Activated naive CD8-positive, alpha-beta T cell treated with anti-CD3 and anti-CD28 coated beads, Interleukin-2, amount 50 U/mL, for 16 hours (primary cell): ENCODE measurements at places on chromosomes 1 and 21.

DNA sequence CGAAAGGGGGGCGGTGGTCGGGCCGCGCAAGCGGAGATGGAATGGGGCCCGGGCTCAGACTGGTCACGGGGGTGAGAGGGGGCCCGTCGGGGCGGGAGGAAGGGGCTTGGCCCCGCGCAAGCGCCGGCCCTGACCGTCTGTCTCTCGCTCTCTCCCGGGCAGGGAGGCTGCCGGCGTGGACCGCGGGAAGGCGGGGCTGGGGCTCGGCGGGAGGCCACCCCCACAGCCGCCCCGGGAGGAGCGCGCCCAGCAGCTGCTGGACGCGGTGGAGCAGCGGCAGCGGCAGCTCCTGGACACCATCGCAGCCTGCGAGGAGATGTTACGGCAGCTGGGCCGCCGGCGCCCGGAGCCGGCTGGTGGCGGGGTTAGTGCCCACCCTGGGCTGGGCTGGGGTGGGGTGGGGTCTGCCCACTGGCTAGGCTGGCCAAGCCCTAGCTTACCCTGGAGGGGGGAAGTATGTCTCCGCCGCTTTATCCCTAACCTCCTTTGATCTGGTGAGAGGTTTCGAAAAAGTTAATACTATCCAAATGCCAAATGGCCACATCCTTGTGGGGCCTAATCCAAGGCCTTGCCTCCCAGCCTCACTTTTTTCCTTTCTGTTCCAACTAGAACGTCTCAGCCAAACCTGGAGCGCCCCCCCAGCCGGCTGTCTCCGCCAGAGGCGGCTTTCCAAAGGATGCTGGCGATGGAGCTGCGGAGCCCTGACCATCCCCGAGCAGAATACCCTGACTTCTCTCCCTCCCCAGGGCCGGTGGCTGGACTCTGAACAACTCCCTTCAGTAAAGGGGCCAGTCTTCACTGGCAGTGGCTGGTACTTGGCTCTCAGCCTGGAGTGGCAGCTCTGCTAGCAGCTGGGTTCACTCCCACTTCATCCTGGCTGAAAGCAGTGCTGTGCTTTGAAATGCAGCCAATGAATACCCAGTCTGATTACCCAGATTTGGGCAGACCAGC is 636 bp upstream of the YRDC start:
- DNase-seq: no peak

DNA sequence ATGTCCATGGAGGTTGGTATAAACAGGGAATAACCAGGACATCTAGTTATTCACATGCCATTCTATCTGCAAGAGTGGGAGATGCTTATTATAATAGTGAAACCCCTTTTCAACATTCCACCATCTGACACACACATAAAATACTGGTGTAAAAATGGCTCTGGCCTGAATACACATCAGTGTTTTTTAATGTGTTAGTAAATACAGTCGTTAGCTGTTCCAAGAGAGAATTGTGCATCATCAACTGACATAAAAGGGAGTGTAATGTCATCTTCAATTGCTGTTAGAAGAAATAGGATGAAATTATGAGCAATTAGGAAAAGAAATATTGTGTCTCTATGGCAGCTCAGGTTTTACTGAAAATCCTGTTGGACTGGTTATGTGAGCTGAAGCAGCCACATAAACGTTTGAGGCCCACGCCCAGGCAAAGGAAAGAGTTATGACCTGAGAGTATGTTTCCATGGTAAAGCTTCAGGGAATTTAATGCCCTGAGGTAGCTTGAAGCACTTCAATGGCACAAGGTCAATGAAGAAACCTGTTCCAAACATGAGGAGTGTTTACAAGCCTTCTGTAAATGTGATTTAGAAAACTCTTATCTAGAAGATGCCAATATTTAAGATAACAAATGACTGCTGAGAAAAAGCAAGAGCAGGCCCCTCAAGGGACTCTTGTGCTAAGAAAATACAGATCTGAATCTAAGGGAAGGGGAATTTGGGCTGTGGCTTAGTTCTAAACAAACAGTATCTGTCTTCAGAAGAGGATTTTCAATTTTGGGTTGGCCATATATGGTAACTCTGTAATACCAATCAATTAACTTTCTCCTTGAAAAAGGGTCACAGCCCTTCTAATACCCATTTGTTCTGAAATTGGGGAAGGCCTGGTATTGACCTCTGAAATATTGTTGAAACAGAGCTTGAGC is 384.3 kb downstream of the SEC16B start:
- DNase-seq: no peak

GRCh38 chr21:29366532-29366931 is 67.8 kb downstream of the BACH1 start:
- no peak for DNase-seq

- no peak for DNase-seq
Measured at GRCh38 chr1:117045644-117046043, 14.5 kb upstream of the TTF2 start.

GRCh38 chr1:199042193-199042592 is 403.4 kb downstream of the PTPRC start:
- no peak for DNase-seq

DNA sequence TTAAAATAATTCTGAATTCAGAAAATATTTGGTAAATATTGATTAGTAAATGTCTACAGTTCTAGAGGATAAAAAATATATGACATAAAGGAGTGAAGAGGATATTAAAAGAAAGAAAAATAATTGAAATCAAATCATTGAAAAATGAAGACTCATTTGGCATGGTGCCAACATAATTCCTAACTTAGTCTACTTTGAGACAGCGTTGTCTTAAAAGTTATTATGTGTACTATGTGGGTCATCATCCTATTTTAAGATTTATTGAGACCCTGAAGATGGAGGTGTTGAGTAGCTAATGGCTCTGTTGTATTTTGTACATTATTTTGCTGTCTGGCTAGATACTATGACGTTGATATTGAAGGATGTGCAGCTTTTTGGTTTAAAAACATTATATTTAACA is 156.7 kb upstream of the PTGFR start:
- DNase-seq: no peak

DNA sequence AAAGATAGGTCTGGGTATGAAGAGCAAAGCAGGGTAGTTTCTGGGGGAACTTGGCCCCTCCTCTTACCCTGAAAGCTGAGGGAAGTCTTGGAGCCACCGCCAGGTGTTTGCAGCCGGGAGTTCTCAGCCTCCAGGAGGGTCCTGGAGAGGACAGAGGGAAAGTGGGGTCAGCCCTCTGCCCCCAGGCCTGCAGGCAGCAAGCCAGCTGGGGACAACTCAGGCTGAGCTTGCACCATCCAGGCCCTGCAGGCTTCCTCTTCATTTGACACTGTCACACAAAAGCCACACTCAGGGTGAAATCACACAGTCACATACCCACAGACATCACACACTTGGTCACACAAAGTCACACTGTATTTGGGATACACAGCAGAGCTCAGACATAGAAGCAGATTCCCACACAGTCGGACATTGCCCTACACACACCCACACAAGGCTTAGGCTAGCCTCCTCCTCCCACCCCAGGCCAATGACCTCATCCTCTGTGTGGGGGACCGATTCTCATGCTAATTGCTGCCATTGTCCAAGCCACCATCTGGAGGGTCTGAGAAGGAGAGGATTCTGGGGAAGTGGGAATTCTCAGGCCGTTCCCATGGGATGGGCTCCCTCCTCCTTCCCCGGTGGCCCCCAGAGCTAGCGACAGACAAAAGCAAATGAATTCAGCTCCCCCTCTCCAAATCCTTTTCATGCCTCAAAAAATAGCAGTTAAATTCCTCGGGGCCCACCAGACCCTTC is 3.7 kb downstream of the NES start:
- no peak for DNase-seq

DNA sequence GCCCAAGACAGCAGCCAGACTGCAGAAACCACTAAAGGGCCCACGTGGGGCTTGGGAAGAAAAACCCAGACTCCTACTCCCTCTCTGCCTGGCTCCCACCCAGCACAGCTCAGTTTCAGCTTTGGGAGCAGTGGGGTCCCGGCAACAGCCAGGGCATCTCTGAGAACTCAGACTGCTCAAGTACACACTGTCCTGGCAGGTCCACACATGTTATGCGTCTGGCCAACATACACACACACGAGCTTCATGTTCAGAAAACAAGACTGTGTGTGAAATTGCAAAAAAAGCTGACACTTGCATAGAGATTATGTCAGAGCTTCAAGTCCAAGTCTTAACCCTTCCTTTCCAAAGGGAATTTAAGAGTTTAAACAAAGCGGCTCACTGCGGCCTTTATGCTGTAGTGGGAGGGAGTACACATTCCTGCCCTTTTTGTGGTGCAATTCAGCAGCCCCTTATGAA is 136.6 kb upstream of the CD34 start:
- no peak for DNase-seq

- no peak for DNase-seq
Measured at GRCh38 chr21:35256468-35256988, 207.4 kb upstream of the RUNX1 start.

GRCh38 chr1:220813013-220813412 is 26.3 kb downstream of the MTARC1 start:
- DNase-seq: no peak

DNA sequence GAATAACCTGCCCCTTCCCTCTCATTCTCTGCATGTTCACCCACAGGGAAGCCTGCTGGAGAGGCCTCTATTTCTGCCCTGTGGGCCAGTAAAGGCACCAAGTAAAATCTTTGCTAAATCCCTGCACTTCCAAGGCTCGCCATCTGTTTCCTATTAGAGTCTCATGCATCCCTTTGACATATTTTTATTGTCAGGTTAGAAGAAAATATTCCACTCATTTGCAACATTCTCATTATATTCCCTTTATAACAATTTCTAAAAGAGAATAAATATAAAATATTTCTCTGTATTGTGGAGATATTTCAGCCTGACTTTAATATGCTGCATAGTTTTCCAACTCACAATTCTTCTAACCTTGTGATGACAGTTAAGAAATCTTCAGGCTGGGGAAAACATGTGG is 340.4 kb upstream of the VAMP3 start:
- no peak for DNase-seq

DNA sequence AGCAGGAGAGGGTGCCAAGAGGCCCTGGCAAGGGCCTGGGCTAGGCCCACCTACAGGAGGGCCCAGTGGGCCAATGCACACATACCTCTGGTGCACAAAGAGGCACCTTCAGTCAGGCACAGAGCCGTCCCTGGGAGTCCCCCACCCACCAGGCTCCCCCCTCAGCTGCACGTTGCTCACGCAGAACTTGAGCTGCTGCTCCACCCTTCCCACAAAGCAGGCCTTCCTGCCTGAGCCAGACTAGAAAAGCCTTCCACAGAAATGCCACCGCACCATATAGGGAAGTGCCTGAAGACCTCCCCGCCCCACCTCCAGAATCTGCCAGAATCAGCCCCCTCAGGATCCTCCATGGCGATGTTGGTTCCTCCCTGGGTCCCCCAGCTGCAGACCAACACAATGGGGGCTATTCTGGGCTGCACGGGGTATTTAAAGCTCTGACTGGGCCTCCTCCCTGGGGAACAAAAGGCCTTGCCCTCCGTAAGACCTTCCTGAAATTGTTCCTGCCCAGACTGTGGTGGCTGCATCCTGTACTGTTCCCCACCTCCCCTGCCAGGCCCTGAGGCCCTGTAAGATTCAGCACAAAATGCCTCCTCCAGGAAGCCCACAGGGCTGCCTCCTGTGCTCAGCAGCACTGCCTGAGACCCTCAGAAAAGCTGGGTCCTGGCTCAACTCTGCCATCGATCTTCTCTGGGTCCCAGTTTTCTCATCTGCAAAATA is 27.2 kb downstream of the HSPG2 start:
- peak; percentile 15 for DNase-seq

GRCh38 chr1:3649342-3650247 is at the start of gene WRAP73:
Gene WRAP73, minus strand, starts transcription at chr1:3650103. Its CDS starts 104 bp downstream, at chr1:3649999.
- peak; percentile 81 for DNase-seq

DNA sequence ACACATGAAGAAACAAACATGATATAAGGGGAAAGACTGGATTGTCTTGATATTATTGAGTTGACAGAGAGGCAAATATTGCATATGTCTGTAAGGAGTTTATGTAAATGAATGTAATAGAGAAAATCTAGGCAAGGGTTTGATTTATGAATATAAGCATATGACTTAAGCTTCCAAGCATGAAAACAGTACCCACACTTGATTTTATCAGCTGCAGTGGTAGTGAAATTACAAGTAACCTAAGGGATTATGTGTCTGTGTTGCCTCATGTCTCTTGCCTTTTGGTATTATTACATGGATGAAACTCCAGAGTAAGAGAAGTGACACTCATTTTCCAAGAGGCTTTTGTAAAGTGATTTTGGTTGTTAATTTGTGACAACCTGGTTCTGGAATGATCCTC is 1678.9 kb downstream of the KCNT2 start:
- DNase-seq: no peak

DNA sequence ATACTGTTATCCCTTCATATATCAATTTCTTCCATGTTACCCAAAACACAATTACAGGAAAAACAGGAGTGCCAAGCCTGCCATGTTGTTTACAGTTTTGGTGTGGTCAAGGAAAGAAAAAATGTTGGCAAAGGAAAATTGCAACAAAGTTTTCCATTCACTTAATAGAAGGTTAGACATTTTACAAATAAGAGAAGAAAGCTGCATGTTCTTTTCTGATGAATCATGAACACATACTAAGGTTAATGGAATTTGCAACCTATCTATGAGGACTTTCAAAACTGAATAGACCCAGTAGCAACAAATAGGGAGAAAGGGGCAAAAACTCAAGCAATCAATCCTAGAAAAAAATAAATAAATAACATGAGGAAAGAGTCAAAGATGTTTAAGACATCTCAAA is 556.7 kb downstream of the DPYD start:
- DNase-seq: no peak

GRCh38 chr21:16307256-16307655 is 577.5 kb downstream of the USP25 start:
- no peak for DNase-seq

DNA sequence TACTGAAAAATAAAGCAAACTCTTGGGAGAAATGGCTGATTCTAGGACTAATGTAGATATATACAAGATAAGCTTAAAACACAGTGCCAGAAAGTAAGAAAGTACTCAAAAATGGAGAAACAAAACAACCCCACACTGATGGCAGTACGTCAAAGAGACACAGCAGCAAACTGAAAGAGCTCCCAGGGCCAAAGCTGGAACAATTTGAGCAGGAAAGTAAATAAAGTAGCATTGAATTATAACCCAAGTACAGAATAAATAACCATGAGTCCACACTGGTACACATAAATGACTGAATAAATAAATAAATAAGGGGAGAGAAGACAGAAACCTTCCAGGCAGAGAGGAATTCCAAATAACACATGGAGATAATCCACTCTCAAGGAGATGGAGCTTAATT is 120.9 kb downstream of the GLUL start:
- no peak for DNase-seq

GRCh38 chr21:35882791-35883240 is 177.5 kb downstream of the SETD4 start:
- no peak for DNase-seq

DNA sequence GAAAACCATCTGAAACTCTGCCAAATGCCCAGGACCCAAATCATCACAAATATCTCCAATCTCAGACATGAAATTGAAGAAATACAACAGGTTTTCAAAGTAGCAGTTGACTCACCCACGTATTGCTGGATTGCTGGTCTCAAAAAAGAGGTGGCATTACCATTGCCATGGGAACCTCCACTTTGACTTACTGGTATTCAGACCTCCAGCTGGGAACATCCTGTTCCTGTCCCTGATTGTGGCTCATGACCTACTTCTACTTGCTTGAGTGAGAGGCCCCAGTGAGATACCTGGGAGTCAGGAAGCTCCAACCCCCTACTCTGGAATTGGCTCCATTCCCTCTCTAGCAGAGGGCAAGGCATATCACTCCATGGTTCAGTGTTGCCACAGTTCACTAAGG is 64.6 kb downstream of the NMNAT2 start:
- DNase-seq: no peak
